ENCODE measurements at places on chromosomes 16 and 17. TPM values are rescaled to one million over a fixed set of nuclear protein-coding genes. Genes with fewer than 3 reads are reported as not detected.

TNS4 gene
- not detected for total RNA-seq

DNA sequence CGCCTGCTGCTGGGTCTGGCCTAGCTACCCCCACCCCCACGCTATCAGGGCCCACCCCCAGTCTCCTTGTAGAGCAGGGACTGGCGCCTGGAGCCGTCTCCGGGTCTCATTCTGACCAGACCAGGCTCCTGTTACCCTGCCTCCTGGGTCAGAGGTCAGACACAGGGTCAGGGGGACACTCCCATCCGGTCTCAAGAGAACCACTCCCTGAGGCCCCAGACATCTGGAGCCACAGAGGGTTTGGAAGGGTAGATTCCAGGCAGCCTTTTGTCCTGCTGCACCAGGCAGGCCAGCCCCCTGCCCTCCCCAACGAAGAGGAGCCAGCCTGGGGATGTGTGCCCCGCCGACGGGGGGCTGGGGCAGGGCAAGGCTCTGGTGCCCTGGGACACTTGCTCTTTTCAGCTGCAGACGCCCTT is 944 bp upstream of the WFIKKN1 start:
- no peak for DNase-seq
- no peak overlapping the region for H3K4me3 ChIP-seq
- no peaks in the 10 kb centered on the region for H3K4me1 ChIP-seq
- no peaks in the 10 kb centered on the region for H3K27me3 ChIP-seq
- peaks cover 11% of the 10 kb centered on the region for H3K36me3 ChIP-seq
- H3K27ac ChIP-seq = no peak overlapping the region

MFAP4 gene
- 78.5 TPM for total RNA-seq

DNA sequence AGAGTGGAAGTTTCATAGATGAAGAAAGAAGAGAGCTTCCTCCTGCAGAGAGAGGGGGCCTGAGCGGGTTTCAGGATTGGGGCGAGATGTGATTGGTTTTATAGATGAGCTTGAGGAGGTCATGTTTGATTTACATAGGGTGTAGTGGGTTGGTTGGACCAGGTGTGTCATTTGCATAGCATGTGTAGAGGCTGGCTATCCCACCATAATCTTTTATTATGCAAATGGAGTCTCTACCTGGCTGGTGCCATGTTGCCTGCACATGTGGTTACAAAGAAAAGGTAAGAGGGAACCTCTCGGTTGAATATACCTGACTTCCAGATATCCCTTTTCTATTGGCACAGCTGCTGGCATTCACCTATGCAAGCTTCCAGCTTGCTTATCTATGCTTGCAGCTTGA is 228.1 kb downstream of the BCAS3 start:
- no peak overlapping the region for H3K27ac ChIP-seq
- H3K4me1 ChIP-seq = no peaks in the 10 kb centered on the region
- no peak for DNase-seq
- H3K4me3 ChIP-seq = no peak overlapping the region
- no peaks in the 10 kb centered on the region for H3K27me3 ChIP-seq
- H3K36me3 ChIP-seq = no peaks in the 10 kb centered on the region

DNA sequence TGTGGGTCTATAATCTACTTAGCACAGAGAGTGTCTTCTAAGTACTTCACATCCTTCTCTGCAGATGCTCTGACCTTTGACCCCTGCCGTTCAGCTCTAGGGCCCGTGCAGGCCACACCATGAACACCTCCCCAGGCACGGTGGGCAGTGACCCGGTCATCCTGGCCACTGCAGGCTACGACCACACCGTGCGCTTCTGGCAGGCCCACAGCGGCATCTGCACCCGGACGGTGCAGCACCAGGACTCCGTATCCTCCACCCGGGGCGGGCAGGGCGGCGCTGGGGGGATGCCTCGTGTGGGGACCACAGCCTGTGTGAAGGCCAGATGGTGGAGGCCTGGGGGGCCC is 686 bp downstream of the MLST8 start:
- H3K27ac ChIP-seq = peak overlapping the region; percentile 100
- no peaks in the 10 kb centered on the region for H3K27me3 ChIP-seq
- peak overlapping the region; percentile 72 for H3K4me3 ChIP-seq

All from right atrium auricular region (tissue), 2 donors.